Skeletal muscle cell (primary cell): ENCODE measurements at places on chromosomes 3 and 15.

DNA sequence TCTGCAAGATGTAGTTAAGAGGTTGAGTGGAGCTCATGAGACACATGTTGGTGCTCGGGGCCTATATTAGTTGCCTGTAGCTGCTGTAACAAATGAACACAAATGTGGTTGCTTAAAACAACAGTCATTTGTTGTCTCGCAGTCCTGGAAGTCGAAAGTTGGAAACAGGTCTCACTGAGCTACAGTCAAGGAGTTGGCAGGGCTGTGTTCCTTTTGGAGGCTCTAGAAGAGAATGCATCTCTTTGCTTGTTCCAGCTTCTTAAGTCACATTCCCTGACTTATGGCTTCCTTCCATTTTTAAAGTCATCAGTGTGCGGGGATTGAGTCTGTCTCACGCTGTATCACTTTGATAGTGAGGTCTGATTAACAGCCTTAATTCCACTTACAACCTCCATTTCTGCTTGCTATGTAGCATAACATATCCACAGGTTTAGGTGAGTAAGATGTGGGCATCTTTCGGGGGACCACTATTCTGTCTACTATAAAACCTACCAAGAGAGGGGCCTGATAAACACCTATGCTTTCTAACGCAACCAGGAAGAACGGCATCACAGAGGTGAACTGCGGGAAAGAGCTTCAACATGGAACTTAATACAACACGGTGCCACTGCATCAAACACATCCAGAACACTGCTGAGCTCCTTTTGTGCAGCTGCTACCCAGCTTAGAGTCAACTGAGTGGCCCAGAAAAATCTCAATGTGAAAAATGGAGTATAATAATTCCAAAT lies 119.4 kb downstream of the ATP10A start:
- no peak for DNase-seq

- DNase-seq = no peak
These were observed 21.6 kb downstream of the B4GALT4 start for GRCh38 chr3:119219069-119219468.

DNA sequence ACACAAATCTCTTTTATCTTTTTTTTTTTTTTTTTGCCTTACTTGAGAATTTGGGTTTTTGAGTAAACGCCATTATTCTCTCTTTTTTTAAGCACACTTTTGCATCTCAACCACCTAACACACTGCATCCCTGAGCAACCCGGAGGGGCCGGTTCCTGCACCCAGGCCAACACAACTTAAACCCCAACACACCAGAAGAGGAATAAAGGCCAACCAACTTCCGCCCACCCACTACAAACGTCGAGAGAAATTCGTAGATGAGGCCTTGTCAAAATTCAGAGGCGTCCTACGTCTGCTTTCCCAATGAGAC lies 389 bp upstream of the CCNB2 start:
- no peak for DNase-seq

GRCh38 chr3:61819861-61820260 lies 258.5 kb downstream of the PTPRG start:
- no peak for DNase-seq

DNA sequence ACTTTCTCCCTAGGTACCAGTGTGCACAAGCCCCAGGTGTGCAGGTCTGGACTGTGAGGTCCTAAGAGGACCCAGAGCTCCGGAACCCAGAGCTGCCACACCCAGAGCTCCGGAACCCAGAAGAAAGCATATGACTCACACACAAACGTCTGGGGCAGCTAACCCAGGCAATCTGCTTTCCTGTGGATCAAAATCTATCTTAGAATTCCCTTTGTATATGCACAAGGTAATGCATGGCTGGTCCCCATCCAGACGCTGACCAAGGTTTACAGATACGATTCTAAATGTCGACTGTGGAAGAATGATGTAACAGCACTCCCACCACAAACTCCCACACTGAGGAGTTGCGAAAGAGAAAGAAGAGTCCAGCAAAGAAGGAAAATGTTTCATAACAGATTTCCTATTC lies 15.7 kb downstream of the KCNMB2 start:
- no peak for DNase-seq

DNA sequence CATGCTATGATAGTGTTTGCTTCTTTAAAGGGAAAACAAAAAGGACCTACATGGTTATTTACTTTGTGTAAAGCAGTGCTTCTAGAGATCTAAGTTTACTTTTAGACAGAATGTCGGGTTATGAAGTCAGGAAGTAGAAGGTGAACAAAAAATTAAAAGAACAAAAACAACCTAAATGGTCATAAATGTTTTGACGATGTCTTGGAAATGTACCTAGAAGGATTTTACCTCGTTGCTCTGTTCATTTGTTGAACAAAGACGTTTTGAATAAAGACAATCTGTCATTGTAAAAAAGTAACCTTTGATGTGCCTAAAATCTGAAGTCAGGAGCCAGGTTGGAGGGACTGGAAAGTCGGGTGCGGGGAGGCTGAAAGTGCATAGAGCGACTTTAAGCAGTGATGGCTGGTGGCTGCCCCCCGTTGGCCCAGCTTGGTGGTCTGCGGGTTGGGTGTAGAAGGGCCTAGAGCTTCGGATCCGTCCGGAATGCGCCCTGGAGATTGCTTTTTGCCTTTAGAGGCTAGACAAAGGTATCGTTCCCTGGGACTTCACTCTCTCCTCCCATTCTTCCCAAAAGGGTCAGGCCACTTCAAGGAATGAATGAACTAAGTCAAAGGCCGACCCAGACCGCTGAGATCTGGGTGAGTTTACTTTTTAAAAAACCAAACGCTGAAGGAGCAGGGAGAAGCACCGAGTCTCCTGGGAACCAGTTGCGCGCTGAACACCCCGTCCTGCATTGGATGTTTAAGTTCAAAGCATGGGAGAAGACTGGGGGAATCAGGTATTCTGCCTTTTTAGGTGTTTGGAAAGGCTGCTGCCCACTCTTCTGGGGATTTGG lies 2.1 kb downstream of the SOX14 start:
- no peak for DNase-seq

DNA sequence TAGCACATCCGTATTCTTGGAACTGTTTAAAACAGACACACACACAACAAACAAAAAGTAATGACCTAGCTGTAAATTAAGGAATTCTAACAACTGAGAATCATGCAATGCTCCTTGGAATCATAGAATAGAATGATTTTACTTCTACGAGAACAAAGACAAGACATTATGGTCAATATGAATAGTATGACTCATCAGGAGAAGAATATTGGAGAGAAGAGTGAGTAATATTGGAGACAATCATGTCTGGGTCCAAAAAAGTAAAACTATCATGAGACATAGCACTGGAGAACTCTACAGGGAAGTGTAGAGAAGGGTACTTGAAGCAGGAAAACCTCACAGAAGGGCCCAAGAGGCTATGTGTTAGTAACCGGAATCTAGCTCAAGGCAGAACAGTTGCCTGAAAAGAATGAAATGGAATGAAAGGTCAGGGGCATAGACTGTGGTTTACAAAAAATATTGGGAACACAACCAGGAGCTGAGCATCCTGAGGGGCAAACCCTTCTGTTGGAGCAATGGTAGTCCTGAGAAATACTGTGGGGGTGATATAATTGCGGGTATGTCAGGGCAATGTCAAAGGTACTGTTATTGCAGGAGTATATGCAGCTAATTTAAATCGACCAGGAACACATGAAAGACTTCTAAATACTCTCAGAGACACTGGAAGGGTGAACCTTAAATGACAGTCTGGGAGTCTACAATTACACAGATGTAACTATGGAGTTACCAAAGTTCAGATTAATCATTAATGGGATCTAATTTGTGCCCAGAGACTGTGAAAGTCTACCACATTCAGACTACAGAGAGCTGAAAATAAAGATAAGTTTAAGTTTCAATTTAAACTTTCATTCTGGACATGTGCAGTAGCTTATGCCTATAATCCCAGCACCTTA lies 201.2 kb downstream of the BCHE start:
- no peak for DNase-seq

DNA sequence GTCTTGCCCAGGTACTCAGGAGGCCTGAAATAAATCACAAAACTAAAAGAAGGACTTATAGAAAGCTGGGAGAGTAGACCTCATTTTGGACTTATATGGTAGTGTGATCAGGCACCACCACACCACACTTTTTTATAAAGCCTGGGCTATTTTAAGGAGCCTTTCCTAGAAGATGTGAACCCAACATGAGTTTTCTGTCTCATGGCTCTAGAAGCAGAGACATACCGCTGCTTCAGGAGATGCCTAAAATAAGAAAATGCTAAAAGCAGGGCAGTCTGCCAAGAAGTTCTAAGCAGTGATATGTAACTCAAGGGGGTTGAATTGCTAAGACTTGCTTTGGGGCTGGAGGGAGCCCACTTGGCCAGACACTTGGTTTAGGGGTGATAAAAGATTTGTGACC lies 49.6 kb downstream of the SUMF1 start:
- DNase-seq = peak; percentile 43

DNA sequence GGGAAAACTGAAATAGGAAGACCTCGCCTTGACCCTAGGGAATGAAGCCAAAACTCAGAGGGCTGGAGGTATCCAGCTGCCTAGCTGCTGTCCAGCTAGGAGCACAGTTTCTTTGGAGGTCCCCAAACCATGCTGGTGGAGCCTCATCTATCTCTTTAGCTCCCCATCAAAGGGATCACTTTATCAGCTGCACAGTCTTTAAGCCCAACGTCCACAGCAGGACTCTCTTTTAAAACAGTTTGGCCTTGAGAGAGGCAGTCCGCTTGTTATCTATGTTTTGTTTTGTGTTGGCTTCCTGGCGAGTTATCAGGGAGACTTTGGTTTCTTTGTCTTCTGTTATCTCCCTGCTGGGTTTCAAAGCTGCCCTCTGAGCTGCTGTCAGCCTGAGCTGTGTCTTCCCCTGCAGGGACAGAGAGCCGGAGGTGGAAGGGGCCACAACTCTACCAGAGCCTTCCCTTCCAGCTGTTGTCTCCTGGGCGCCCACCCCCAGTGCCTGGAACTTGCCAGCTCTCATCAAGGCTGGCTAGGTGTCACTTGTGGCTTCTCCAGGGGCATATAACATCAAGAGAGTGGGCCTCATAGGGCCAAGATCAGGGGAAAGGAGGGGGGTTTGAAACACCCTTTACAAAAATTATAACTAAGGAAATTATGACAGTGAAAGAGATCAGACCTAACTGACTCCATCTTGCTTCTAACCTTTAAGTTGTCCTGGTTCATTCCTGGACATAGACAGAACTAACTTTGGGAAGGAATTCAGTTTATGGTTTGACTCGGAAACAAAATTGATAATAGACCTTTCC lies 61.4 kb upstream of the C15orf39 start:
- DNase-seq = no peak

- DNase-seq = no peak
These were observed 459 bp upstream of the ADCY5 start for GRCh38 chr3:123449102-123449996.

- no peak for DNase-seq
These were observed 104.2 kb downstream of the CORO2B start for GRCh38 chr15:68683026-68683425.

- DNase-seq = no peak
These were observed 188.1 kb downstream of the BBX start for GRCh38 chr3:107710851-107711250.

GRCh38 chr15:74656935-74657535 lies 38.8 kb downstream of the EDC3 start:
- no peak for DNase-seq

- DNase-seq = peak; percentile 21
These were observed 760.1 kb upstream of the CFAP20DC start for GRCh38 chr3:59809710-59810444.

GRCh38 chr15:94785091-94785490 lies 553.7 kb downstream of the MCTP2 start:
- no peak for DNase-seq

GRCh38 chr3:156360083-156360482 lies 194.8 kb downstream of the SSR3 start:
- DNase-seq = no peak

GRCh38 chr15:80852676-80853075 lies 73.5 kb downstream of the CEMIP start:
- DNase-seq = no peak

GRCh38 chr3:139982404-139982803 lies 47.4 kb downstream of the CLSTN2 start:
- no peak for DNase-seq

- no peak for DNase-seq
These were observed 3.1 kb downstream of the CCDC33 start for GRCh38 chr15:74239051-74239705.

DNA sequence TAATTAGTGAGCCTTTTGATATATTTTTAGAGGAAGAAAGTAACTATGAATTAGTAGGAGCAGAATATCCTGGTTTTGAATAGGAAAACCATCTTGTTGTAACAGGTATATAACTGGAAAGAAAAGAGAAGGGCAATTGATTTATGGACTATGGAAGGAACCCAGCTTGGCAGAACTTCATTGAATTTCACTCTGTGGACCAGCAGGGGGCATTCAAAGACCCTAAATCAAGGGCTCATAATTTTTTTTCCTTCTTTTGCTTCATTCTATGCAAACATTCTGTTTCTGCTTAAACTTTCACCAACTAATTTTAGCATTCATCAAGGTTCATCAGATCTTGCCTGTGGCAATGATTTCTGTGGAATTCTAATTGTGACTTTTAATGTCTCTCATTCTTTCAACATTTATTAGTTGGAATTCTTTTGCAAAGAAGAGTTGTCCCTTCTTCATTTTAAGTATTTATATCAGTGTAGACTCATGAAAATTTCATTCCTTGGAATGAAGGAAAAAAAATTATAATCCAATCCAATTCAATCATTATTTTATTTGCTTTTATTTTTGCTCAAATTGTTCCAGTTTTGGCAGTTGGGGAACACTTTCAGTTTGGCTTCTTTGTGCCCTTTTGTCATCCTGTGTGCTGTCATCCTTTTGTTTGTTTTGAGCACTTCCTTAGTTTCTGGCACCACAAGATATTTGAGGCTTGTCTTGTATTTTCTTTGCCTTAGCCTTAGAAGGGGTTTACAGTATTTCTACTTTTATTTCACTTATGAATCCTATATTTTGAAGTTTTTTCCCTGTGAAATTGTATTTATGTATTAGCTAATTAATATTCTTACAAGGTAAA lies 30.4 kb downstream of the NXPE3 start:
- DNase-seq = no peak

- no peak for DNase-seq
These were observed 274.5 kb upstream of the RARB start for GRCh38 chr3:25153561-25153960.

- DNase-seq = no peak
These were observed 116.2 kb upstream of the CHRM5 start for GRCh38 chr15:33852094-33852493.
